ENCODE measurements at places on chromosomes 11 and 22. TPM values are rescaled to one million over a fixed set of nuclear protein-coding genes. Genes with fewer than 3 reads are reported as not detected.

LIF gene
- total RNA-seq = 1.6 TPM

KCNJ4 gene
- not detected for total RNA-seq

- no peak for DNase-seq
Observed at GRCh38 chr11:33933602-33934001, 41.7 kb upstream of the LMO2 start.

DNA sequence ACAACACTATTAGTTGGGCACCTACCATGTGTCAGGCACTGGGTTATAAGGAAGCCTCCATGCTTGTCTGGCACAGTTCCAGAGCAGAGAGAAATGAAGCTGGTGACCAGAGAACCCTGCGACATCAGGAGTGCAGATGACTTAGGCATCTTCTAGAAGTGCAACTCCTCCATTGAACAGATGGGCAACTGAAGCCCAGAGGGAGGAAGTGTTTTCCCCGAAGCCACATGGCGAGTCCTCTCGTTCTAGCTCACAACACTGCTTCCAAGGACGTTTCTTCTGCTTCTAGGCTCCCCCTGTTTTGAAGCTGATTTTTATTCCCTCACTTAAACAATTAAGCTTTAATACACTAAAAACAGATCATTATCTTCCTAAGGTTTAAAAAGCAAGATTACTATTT is 109.8 kb upstream of the SYT13 start:
- no peak for DNase-seq

- DNase-seq = no peak
Observed at GRCh38 chr11:44309478-44310205, at the start of gene ALX4. TSS of gene ALX4 (minus strand) at chr11:44310139. CDS start at chr11:44310062, 77 bp downstream.

- DNase-seq = peak; percentile 12
Observed at GRCh38 chr11:2669634-2670469, 29.9 kb downstream of the KCNQ1OT1 start.

DNA sequence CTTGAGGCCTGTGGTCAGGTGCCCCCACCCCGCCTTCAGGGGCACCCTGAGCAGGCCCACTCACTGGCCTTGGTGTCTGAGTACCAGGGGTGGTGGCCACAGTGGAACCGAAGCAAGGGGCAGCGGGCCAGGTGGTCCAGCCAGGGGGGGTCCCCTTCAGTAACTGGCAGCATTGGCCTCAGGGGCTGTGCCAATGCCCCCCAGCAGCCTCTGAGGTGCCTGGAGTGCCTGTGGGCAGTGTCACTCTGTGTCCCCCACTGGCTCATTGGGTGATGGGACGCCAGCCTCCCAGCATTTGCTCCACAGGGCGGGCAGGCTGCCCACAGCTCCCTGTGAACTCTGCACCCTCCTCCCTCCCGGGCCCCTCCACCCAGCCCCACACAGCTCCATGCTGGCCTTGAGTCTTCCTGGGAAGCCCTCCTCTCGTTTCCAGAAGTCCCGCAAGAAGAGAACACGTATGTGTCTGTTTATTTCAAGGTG is 29.5 kb upstream of the CARS1 start:
- no peak for DNase-seq

GRCh38 chr22:21959274-21960074 is 6.8 kb upstream of the PPM1F start:
- no peak for DNase-seq

- no peak for DNase-seq
Observed at GRCh38 chr11:114215871-114216795, 80.1 kb upstream of the NNMT start.
